ENCODE measurements at places on chromosomes 2 and 18.

DNA sequence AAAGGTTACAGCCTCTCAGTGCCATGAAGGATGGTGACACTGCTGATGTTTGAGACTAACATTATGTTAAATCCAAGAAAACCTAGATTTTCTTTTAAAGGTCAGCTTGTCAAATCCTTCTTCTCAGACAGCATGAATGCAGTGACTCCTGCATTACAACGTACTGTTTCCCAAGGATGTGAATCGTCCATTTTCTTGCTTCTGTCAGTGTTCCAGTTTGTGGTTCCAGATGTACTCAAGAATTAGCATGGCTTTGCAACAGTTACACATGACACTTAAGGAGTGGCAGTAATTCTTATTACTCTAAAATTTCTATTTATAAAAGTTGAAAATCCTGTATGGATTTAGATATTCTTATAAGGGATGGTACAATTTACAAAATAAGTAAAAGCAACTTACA, 1.5 kb upstream of the TTC39C start:
- DNase-seq, result no peak

DNA sequence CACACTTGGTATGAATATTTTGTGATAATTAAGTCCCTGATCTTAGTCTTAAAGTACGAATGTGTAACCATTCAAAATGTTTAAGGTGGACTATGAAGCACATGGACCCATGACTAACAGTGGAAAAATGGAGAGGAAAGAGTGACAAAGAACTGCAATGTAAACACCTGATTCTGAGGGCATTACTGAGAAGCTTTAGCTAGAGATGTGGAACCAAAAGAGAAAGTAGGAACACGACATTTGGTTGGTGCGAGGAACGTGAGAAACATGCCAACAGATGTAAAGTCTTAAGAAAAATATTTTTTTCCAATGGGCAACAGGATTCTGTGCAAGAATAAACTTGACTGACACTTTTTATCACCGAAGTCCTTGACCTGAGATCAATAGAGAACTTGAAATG, 1618.6 kb downstream of the DPP10 start:
- DNase-seq, result no peak

DNA sequence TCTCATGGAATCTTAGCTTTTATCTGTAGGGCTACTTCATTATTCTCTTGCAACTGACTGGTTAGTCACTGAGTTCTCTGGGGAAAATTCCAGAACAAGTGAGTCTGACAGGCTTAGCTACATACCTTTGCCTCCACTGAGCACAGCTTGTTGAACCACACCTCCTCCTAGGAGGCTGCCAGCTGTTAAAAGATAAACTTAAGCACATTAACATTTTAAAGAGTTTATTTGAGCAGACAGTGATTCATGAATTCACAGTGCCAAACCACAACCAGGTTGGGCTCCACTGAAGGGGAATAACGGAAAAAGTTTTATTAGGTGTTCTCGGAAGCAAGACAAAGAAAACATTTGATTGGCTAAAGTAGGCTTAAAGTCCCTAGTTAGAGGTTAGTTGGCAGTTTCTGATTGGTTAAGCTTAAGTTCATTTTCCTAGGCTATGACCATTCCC, 12.5 kb upstream of the SLC38A11 start:
- DNase-seq, result no peak

GRCh38 chr2:64840426-64840881, 148.7 kb upstream of the SLC1A4 start:
- no peak for DNase-seq

DNA sequence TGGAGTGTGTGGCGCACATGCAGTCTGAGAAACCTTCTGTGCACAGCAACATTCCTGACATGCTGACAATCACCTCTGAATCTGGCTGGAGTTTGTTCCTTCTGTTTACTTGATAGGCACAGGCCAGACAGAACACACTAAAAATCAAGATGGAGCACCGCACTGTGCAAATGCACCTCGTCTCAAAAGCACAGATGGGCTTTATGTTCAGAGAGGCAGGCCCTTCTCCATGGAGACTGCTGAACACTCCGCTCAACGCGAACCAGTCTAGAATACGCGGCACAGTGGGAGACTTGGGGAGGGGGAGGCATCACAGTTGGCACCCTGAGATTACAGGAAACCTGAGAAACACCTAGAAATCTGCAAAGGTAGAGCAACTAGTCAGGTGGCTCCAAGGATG, 58.4 kb upstream of the DNMT3A start:
- DNase-seq, result no peak

DNA sequence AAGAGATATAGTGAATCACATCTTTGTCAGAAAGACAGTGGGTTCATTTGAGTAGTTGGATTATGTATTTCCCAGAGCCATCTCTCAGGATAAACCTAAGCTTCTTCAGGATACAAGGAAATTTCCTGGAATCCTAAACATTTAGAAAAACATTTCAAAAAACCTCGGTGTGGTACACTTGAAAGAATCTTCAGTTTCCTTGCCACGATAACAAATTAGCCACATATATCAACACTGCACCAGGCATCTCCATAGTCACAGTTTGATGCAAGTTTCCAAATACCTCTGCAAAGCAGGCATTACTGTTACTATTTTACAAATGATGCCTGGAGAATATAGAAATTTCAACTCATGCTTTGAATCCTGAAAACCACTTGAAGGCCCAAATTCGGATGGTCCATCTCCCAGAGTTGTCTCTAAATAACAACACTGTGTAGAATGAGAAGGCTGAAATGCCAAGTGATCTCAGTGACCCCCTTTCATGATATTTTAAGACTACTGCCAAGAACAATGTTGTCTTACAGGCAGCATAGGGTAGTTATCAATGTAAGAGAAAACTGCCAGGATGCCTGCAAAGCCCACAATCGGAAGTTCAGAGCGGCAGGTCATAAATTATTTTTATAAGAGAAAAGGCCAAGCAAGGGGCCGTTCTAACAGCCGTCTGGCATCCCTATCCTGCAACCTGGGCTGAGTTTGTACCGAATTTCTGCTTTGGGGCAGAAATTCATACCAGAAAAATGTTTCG, 307.9 kb downstream of the TXNL1 start:
- no peak for DNase-seq

DNA sequence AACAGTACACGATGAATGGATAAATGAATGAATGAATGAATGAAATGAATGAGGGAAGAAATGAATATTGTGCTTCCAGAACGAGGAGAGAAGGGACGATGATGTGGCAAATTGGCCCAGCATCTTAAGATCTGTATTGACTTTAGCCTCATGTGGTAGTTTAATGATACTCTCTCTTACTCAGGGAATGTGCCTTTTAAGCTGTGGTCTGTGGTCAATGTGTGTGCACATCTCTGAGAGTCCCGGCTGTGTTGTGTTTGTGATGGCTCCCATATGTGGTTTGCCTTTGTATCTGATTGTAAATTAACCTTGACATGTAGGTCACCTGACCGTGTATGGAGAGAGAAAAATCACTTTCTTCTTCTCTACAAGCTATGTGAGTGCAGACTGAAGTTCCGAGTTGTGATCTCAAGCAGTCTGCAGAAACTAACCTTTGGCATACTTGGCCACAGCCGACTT, 91.2 kb downstream of the NEDD4L start:
- no peak for DNase-seq

DNA sequence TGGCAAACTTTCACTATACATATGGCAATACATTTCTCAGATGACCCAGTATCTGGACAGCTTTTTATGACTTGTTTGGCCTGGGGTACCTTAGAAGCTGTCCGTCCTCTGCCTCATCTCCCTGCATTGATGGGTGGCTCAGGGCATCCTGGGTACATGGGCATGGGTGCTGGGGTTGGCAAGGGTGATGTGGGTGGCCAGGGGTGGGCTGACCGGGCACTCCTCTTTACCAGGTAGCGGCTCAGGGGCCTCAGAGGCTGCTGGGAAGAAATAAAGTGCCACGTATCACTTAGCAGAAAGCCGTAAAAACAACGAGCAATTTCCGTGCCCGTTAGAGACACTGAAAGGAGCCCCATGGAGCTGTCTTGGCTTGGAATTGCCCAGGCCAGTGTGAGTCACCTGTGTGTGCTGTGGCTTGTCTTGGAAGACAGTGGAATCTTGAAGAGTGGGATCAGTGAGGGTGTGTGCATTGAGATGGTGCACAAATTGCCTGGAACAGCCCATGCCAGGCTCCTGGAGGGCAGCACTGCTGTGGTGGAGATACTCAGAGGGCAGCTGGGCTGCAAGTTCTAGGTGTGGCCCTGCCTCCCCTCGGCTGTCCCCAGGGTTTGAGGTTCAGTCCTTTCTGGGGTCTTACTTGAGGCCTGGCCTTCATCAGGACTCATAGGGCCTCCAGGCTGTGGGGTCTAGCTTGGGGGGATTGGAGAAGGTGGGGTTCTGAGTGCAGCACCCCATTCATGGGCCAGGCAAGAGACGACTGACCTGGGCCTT, 88.8 kb downstream of the FHOD3 start:
- DNase-seq, result no peak

DNA sequence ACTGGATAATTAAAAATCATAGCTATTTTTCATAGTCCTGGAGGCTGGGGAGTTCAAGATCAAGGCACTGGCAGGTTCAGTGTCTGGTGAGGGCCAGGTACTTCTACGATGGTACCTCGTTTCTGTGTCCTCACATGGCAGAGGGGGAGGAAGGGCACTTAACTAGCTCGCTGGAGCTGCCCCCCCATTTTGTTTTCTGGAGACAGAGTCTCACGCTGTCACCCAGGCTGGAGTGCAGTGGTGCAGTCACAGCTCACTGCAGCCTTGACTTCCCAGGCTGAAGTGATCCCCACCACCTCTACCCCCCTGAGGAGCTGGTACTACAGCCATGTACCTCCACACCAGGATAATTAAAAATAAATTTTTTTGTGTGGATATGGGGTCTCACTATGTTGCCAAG, 40.3 kb downstream of the ASB1 start:
- no peak for DNase-seq

DNA sequence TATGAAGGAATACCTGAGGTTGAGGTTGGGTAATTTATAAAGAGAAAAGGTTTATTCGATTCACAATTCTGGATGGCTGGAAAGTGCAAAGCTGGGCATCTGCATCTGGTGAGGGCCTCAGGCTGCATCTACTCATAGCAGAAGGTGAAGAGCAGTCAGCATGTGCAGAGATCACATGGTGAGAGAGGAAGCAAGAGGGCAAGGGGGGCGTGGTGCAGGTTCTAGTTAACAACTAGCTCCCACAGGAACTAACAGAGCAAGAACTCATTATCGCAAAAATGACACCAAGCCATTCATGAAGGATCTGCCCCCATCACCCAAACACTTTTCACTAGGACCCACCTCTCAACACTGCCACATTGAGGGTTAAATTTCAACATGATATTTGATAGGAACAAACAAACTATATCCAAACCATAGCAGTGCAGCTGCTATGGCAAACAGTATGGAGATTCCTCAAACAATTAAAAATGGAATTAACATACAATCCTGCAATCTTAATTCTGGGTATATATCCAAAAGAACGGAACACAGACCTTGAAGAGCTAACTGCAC, 72.8 kb upstream of the LDLRAD4 start:
- no peak for DNase-seq

- DNase-seq, result no peak
Observed at GRCh38 chr2:73368781-73369180, 16.9 kb upstream of the ALMS1 start.

DNA sequence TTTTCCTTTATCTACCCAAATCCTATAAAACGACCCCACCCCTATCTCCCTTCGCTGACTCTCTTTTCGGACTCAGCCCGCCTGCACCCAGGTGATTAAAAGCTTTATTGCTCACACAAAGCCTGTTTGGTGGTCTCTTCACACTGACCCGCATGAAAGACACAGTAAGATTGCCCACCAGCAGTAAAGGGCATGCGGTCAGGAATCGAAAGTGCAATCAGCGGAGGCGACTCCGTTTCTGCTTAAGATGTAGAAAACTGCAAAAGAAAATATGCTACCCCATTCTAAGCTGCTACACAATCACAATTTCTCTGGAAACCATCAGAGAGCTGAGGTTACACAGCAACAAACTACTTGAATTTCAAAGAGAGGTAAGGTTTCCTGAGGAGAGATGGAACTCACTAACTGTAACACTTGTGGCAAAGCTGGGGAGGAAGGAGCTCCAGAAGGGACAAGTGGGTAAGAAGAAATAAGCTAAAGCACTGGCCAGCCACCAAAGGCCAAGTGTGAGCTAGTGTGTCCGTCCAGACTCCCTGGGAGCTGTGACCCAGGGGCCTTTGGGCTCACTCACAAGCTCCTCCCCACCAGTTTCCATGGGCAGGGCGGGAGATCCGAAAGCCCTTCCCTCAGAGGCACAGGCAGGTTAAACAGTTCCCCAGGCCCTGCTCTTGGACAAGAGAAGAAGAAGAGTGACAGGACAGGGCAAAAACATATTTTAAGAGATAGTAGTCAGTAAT, 72.8 kb upstream of the TGFA start:
- DNase-seq, result no peak
